Liver (tissue), 10 donors: ENCODE measurements at places on chromosomes 5 and 9. TPM values are rescaled to one million over a fixed set of nuclear protein-coding genes. Genes with fewer than 3 reads are reported as not detected.

DNA sequence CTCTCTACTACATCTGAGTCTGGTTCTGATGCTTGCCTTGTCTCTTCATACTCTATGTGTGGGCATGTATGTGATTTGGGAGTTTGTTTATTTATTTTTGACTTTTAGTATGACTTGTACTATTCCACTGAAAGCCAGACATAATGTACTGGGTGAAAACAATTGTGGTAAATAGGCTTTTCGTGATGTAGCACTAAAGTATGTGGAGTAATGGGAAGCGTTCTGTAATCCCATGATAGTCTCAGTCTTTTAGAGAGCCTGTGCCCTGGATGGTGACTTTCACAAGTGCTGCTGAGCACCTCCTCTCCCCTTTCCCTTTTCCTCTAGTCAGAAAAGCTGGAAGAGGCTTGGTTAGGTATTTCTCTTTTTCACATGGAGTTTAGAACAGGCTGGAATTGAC lies 85.8 kb upstream of the S1PR3 start:
- no peak overlapping the region for H3K27ac ChIP-seq
- H3K36me3 ChIP-seq, result no peaks in the 10 kb centered on the region
- no peak overlapping the region for H3K4me3 ChIP-seq
- DNase-seq, result no peak
- H3K27me3 ChIP-seq, result no peaks in the 10 kb centered on the region

DNA sequence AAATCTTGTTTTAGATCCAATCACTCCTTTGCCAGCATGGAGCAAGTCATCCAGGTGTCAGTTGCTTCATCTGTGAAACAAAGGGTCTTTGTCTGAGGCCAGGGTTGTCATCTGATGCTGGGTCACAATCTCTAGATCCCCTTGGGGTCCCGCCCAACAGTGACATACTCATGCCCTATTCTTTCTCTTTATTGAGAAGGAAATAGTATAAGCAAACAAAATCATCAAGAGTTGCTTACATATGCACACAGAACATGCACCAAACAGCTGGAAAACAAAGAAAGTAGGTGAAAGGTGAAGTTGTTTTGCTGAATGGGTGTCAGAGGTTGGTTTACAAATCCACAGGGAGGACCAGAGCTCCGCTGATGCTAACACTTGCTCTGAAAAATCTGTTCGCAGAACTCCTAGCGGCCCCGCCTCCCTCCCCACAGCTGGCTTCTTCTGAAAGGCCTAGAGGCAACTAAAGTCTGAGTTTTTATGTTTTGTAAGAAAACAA lies 106.1 kb upstream of the SLC44A1 start:
- no peak overlapping the region for H3K27ac ChIP-seq
- DNase-seq, result no peak
- H3K27me3 ChIP-seq, result no peaks in the 10 kb centered on the region
- H3K36me3 ChIP-seq, result no peaks in the 10 kb centered on the region

DNA sequence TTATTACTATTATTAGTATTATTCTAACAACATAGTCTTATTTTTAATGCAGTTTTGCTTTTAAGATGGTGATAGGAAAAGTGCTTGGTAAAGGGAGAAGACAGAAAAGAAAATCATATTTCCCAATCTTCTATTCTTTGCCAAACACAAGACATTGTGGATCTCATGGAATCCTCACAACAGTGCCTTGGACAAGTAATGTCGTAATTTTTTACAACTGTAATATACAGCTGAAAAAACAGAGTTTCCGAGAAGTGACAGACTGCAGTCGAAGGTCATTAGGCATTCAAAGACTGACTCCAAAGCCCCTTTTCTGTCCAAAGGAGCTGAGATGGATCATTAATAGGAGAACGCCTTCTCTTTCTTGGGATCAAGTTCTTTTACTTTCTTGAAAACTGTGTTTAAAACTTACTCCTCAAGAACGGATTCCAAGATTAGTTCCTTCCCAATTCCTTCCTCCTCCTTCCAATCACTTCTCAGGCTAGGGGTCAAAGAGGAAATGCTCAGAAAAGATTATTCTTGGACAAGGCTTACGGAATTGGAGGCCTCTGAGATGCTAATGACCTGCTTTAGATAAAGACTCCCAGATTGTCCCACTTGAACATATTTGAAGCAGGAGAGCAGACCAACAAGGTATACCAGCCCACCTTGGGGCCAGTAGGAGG lies 24.3 kb upstream of the TRIM32 start:
- H3K4me3 ChIP-seq, result no peak overlapping the region
- H3K4me1 ChIP-seq, result no peaks in the 10 kb centered on the region
- no peaks in the 10 kb centered on the region for H3K36me3 ChIP-seq
- H3K27me3 ChIP-seq, result no peaks in the 10 kb centered on the region
- peak overlapping the region; percentile 35 for H3K27ac ChIP-seq
- no peak for DNase-seq

- no peak overlapping the region for H3K4me3 ChIP-seq
- peaks cover 49% of the 10 kb centered on the region for H3K4me1 ChIP-seq
- H3K36me3 ChIP-seq, result no peaks in the 10 kb centered on the region
Observed at GRCh38 chr5:148393390-148393741, 9.6 kb downstream of the FBXO38 start.

- H3K27me3 ChIP-seq, result no peaks in the 10 kb centered on the region
- no peak overlapping the region for H3K4me3 ChIP-seq
- no peak for DNase-seq
- H3K4me1 ChIP-seq, result no peaks in the 10 kb centered on the region
Observed at GRCh38 chr5:1827886-1828397, 26.7 kb downstream of the NDUFS6 start.

- H3K4me3 ChIP-seq, result no peak overlapping the region
- no peaks in the 10 kb centered on the region for H3K36me3 ChIP-seq
- no peaks in the 10 kb centered on the region for H3K27me3 ChIP-seq
Observed at GRCh38 chr5:76546497-76547102, 76.6 kb downstream of the F2RL2 start.

- H3K27me3 ChIP-seq, result no peaks in the 10 kb centered on the region
- no peaks in the 10 kb centered on the region for H3K36me3 ChIP-seq
- no peak for DNase-seq
- no peak overlapping the region for H3K27ac ChIP-seq
Observed at GRCh38 chr5:176132471-176133288, 105.5 kb upstream of the SIMC1 start.

- H3K4me3 ChIP-seq, result no peak overlapping the region
- H3K27ac ChIP-seq, result no peak overlapping the region
- H3K4me1 ChIP-seq, result no peaks in the 10 kb centered on the region
- DNase-seq, result no peak
- H3K27me3 ChIP-seq, result no peaks in the 10 kb centered on the region
Observed at GRCh38 chr5:27474395-27474794, 436.0 kb upstream of the CDH9 start.

DNA sequence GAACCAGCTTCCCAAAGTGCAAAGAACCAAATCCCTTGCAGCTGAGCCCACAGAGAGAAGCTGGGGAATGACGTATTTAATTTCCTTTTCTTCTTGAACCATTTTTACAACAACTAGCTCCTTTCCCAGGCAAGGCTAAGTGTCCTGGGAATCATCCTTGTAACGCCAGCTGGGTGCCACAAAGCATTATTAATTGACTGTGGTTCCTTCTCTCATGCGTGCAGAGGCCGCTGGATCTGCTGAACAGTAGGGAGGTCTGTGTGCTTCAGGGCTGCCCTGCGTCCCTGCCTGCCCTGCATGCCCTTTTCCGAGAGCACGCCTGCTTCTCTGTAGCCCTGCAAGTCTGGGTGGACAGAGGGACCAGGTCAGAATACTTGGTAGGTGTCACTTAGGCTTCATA lies 124.1 kb upstream of the OTULINL start:
- no peaks in the 10 kb centered on the region for H3K27me3 ChIP-seq
- H3K4me1 ChIP-seq, result no peaks in the 10 kb centered on the region
- H3K36me3 ChIP-seq, result peaks cover 7% of the 10 kb centered on the region
- H3K4me3 ChIP-seq, result no peak overlapping the region
- DNase-seq, result no peak

DNA sequence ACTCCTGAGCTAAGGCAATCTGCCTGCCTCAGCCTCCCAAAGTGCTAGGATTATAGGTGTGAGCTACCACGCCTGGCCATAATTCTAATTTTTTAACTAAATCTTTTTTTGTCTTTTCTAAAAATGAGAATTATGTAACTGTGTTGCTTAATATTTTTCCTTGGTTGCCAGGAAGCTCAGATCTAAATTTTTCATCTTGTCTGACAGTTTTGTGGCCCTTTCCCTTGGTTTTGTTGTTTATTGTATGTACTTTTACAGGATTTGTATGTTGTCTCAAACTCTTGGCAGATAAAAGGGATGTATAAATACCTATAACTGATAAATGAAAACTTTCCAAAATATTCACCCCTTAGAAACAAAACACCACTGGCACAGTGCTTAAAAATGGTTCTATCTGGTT lies 88.2 kb upstream of the KLF9 start:
- H3K4me1 ChIP-seq, result no peaks in the 10 kb centered on the region
- H3K4me3 ChIP-seq, result no peak overlapping the region
- no peak for DNase-seq
- H3K27ac ChIP-seq, result no peak overlapping the region

DNA sequence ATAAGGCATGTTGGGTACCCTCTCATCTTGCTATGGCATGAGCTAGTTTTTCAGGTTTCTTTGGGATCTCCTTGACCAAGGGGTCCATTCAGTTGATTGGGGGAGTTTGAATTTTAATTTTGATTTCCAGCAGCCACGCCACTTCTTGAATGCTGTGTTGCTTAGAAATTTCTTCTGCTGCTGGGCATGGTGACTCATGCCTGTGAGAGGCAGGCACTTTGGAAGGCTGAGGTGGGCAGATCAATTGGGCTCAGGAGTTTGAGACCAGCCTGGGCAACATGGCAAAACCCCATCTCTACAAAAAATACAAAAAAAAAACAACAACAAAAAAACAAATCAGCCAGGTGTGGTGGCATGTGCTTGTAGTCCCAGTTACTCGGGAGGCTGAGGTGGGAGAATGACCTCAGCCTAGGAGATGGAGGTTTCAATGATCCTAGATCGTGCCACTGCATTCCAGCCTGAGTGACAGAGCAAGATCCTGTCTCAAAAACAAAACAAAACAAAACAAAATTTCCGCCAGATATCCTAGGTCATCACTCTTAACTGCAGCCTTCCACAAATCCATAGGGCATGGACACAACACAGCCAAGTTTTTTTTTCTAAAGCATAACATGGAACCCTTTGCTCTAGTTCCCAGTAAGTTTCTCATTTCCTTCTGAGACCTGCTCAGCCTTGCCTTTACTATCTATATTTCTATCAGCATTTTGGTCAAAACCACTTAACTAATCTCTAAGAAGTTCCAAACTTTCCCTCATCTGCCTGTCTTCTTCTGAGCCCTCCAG lies 17.7 kb downstream of the TMC1 start:
- H3K4me3 ChIP-seq, result no peak overlapping the region
- H3K4me1 ChIP-seq, result no peaks in the 10 kb centered on the region
- H3K27ac ChIP-seq, result no peak overlapping the region

DNA sequence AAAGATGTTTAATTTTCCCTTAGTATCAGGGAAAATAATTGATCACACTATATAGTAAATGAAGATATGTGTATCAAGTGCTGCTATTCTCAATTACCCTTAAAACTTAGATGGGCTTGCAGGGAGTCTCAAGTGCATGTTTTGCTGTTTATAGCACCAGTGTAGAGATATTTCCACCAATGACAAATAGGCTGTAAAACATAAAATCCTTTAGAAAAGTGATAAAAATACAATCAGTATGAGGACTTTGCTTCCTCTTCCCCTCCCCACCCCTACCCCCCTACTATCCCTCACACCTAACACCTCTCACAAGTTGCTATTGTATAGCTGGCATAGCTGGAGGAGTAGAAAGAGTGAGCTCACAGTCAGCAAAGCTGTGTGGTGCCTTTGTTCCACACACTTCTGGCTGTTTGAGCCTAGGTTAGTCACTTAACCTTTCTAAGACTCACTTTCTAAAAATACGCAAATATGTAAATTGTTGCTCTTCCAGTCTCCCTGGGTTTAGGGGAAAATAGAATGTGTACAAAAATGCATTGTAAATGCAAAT lies 93.1 kb downstream of the PDE4D start:
- H3K36me3 ChIP-seq, result no peaks in the 10 kb centered on the region
- no peaks in the 10 kb centered on the region for H3K27me3 ChIP-seq
- H3K27ac ChIP-seq, result no peak overlapping the region
- H3K4me3 ChIP-seq, result no peak overlapping the region
- H3K4me1 ChIP-seq, result no peaks in the 10 kb centered on the region
- no peak for DNase-seq

- no peaks in the 10 kb centered on the region for H3K27me3 ChIP-seq
- peaks cover 8% of the 10 kb centered on the region for H3K4me1 ChIP-seq
- no peaks in the 10 kb centered on the region for H3K36me3 ChIP-seq
- H3K4me3 ChIP-seq, result no peak overlapping the region
- no peak overlapping the region for H3K27ac ChIP-seq
- no peak for DNase-seq
Observed at GRCh38 chr5:163177971-163178370, 259.4 kb upstream of the CCNG1 start.

DNA sequence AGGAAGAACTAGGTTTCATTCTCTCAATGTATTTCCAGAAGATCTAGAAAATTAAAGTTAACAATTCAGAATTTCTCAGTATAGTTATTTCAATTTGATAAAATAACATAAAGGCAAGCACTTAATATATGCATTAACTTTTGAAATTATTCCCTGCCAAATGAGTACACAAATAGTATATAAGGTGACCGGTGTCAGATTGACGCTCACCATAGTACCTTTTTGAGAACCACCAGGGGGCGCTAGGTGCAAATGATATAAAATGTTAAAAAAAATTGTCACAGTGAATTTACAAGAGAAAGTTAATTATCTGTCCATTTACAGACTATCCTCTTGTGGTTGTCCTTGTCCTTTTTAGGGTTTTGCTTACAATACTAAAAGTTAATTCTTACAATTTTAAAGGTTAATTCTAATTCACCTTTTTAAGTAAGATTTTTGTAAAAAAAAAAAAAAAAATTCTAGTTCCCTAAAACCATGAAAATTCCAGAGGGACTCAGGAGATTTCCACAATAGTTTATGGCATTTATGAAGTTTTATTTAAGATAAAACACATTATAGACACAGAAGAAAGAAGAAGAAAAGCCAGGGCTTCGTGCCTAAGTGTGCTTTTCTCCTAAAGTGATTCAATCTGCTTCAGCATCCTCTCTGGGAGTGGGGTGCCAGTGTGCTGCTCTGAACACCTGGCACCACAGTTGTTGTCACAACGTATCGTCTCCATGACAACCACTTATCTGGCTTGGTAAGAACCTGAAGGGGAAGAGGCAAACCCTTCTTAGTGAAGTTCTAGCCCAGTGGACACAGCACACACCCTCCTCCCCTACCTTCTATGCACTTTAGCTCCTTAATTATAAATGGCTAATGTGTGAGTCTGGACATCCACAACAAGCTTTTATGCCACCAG lies 1.7 kb downstream of the ADAMTS16 start:
- H3K4me3 ChIP-seq, result no peak overlapping the region
- DNase-seq, result peak; percentile 56
- no peaks in the 10 kb centered on the region for H3K36me3 ChIP-seq
- no peaks in the 10 kb centered on the region for H3K27me3 ChIP-seq
- H3K4me1 ChIP-seq, result peaks cover 23% of the 10 kb centered on the region

- H3K4me3 ChIP-seq, result no peak overlapping the region
- DNase-seq, result no peak
- H3K27me3 ChIP-seq, result no peaks in the 10 kb centered on the region
- no peaks in the 10 kb centered on the region for H3K4me1 ChIP-seq
Observed at GRCh38 chr9:2220036-2220435, 204.9 kb downstream of the SMARCA2 start.

Gene FSTL4
- not detected for total RNA-seq

Gene SCGB3A2
- total RNA-seq, result not detected
